ENCODE measurements at places on chromosomes 11 and 22. TPM values are rescaled to one million over a fixed set of nuclear protein-coding genes. Genes with fewer than 3 reads are reported as not detected.

Gene CASTOR1
- 7.7 TPM for total RNA-seq

Gene KDM4D
- 1.4 TPM for total RNA-seq

Gene FGF19
- total RNA-seq: not detected

Gene VSTM5
- total RNA-seq: 0.62 TPM

Gene CD3D
- total RNA-seq: not detected

Gene DKK3
- 253 TPM for total RNA-seq

Gene ADORA2A
- 1.00 TPM for total RNA-seq

Gene OR52I1
- total RNA-seq: not detected

Gene APOL5
- not detected for total RNA-seq

Gene HEPN1
- not detected for total RNA-seq

Gene HTR3A
- total RNA-seq: under 0.01 TPM

Gene ACR
- total RNA-seq: not detected

Gene ST14
- under 0.01 TPM for total RNA-seq
